ENCODE measurements at places on chromosomes 2 and 18.

- no peak for DNase-seq
These were observed 21.4 kb downstream of the TNFRSF11A start for GRCh38 chr18:62346333-62347088.

DNA sequence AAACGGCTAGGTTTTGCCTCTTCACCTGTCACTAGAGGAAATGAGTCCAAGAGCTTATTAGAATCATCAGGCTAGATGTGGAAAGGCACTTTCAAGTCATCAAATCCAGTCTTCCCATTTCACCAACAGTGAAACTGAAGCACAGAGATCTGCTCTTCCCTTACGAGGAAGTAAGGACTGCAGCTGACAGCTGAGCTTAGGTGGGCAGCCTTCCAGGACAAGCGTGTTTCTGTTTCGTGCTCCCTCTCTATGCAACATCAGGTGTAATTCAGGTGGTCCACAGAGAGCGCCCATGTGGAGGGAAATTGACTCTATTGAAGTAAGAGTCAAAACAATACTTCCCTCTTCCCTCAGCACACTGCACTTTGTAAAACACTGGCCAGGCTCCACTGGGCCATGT, 5.5 kb downstream of the CYRIA start:
- no peak for DNase-seq

GRCh38 chr18:10381516-10381915, 72.9 kb upstream of the APCDD1 start:
- DNase-seq: no peak

GRCh38 chr2:68318914-68319397, 793 bp downstream of the CNRIP1 start:
- DNase-seq: no peak

- peak; percentile 41 for DNase-seq
These were observed 261.6 kb downstream of the NAPG start for GRCh38 chr18:10787293-10787901.

- DNase-seq: no peak
These were observed 15.8 kb downstream of the HS1BP3 start for GRCh38 chr2:20635113-20635510.

DNA sequence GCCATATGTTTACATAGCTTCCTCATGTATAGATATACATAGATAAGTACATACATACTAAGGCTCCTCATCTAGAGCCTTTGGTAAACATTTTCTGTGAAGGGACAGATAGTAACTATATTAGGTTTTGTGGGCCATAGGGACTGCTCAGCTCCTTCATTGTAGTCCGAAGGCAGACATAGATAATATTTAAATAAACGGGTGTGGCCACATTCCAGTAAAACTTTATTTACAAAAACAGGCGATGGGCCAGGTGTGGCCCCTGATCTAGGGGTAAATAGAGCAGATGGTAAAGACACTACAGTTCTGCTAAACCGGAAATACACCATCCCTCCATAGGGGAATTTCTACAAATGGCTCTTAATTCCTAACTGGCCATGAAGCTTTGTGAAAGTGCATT, 7.3 kb downstream of the COQ10B start:
- no peak for DNase-seq

GRCh38 chr2:235135990-235136561, 184.3 kb downstream of the SH3BP4 start:
- DNase-seq: peak; percentile 47

- DNase-seq: no peak
These were observed 65.0 kb downstream of the AP1S3 start for GRCh38 chr2:223772363-223772762.

DNA sequence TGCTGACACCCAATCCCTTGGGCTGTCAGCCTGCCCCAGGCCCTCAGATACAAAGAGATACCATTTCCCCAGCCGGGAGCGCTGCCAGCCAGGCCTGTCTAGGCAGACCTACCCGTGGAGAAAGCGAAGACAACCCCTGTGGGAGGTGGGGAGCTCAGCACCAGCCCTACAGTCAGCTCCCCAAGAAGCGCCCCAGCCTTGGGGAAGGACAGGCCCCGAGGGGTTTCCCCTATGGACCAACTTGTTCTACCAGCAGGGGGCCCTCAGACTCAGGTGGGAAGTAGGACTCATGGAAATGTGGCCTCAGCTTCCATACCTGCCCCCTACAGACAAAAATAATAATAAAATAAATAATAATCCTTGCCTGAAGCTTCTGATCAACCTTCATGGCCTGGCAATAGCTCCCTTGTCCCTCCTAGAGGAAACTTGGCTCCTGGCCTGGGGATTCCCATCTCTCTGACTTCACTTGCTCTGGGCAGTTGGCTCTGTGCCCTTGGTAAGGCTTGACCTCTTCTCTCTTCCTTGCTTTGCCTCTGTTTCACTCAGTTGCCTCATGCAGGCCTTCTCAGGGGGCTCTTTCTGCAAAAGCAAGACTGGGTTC, 7.0 kb downstream of the SLC35F6 start:
- DNase-seq: peak; percentile 87

GRCh38 chr2:121505986-121506586, 24.6 kb upstream of the RNU4ATAC start:
- no peak for DNase-seq

- DNase-seq: no peak
These were observed 3.8 kb downstream of the GALNT5 start for GRCh38 chr2:157261199-157261782.

Data from AG09319 (cell line).